ENCODE measurements at places on chromosomes 12 and 14. TPM values are rescaled to one million over a fixed set of nuclear protein-coding genes. Genes with fewer than 3 reads are reported as not detected.

DNA sequence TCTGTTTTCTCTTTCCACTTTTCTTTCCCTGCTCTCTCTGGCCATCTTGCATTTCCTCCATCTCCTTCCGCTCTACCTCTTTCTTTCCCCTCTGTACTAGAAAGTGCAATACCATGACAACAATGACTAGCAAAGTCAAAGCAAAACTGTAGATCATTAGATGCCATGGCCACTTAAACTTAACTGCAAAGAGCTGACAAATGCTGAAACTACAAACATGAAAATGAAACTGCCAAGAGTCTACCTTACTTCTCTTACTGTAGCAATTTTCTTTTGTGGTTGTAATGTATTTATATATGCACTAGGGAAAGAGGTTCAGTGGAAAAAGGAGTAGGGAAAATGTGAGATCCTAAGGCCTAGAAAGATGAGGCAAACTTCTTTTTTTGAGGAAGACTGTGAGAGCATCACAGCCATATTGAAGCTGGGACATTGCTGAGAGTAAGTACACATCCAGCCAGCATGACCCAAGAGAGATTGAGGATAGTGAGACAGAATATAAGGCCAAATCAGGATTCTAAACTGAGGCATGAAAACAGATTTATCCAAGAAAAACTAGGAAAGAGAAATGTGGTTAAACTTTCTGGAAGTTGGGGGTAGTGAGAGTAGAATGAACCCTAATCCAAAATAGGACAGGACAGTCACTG, 276.6 kb upstream of the NAV3 start:
- DNase-seq, result no peak

GRCh38 chr12:76029982-76030340, 1.6 kb downstream of the PHLDA1 start:
- peak; percentile 42 for DNase-seq

- no peak for DNase-seq
These were observed 235.7 kb downstream of the TTC8 start for GRCh38 chr14:89060191-89060590.

CD163 gene
- total RNA-seq, result not detected

BCAT1 gene
- total RNA-seq, result 97.5 TPM

KSR2 gene
- total RNA-seq, result 0.38 TPM

- no peak for DNase-seq
These were observed 12.5 kb upstream of the IRF2BPL start for GRCh38 chr14:77040741-77041653.

DNA sequence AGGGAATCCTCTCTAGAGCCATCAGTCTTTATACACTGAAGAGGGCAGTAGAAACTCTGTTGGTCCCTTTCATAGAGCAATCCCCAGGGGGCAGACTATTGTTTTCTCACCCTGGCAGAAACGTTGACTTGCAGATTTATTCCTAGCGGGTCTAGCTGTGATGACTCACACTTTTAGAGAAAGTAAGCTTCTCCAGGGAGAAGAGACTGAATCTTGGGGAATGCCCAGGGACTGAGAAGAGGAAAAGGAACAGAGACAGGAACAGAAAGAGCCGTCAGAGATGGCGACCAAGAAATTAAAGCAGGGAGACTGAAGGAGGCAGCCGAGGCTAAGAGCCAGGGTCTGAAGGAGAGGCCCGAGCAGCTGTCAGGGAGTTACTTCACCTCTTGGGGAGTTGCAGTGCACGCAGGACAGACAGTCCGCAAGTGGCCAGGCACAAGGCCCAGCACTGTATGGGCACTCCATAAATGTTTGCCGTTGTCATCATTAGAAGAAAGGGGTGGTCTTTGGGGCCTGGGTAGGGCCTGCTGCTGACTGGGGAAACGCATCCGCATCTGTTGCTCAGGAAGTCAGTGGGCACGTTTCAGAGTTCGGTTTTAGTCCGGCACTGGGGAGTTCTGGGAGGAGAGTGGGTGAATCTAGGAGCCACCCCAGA, 13.0 kb downstream of the PLEKHG6 start:
- DNase-seq, result peak; percentile 75

- no peak for DNase-seq
These were observed 27.3 kb downstream of the DLK1 start for GRCh38 chr14:100754020-100754419.

ACVRL1 gene
- 416 TPM for total RNA-seq

DNA sequence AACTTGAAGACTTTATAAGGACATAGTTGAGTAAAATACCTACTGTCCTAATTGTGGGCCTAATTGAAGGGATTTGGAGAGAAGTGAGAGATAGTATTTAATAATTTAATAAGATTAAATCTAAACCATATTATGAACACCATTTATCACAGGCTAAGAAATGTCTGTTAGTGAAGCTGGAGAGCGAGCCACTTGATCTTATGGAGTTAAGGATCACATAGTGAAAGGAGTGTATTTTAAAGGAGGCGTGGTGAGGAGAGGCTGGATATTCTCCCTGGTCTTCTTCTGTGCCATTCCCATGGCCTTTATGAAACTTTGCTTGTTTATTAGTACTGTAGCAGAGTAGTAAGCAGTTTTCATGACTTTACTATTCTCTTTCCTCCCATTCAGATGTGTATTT, 172.4 kb downstream of the TRHDE start:
- no peak for DNase-seq

DNA sequence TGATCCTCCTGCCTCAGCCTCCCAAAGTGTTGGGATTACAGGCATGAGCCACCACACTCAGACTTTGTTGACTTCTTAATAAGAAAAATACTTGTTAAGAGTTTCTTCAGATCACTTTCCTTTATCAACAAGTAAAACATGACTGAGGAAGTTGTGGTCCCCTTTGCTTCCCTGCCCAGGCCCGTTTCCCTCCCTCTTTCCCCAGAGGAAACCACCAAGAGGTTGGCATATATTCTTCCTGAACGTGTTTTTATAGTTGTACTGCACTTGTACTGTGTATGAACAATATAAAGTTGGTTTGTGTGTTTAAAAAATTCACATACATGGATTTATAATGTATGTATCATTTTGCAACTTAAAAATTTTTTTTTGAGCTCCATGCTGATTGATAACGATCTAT, 28.4 kb downstream of the PTPN11 start:
- no peak for DNase-seq

GRCh38 chr12:18551701-18552100, 186.1 kb downstream of the PLCZ1 start:
- DNase-seq, result no peak

- no peak for DNase-seq
These were observed 3.8 kb upstream of the SIVA1 start for GRCh38 chr14:104749111-104749649.

CLEC12A gene
- not detected for total RNA-seq

DNA sequence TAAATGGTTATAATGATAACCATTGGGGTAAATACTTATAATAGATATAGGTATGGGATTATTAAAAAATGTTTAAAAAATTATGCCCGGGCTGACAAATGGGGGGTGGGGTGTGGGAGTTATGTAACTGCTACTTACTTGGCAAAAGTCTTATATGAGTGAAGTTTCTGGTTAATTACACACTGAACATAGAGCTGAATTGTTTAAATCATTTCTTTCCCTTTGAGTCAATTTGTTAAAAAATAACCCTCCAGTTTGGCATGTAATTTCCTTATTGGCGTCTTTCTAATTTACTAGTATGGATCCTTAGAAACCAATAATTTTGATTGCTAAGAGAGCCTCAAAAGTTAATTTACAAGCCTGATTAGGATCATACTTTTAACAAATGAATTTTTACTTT, 16.7 kb downstream of the PAH start:
- no peak for DNase-seq

- no peak for DNase-seq
These were observed 23.3 kb downstream of the AHNAK2 start for GRCh38 chr14:104954746-104955395.

FBXO33 gene
- total RNA-seq, result 18.1 TPM

DNA sequence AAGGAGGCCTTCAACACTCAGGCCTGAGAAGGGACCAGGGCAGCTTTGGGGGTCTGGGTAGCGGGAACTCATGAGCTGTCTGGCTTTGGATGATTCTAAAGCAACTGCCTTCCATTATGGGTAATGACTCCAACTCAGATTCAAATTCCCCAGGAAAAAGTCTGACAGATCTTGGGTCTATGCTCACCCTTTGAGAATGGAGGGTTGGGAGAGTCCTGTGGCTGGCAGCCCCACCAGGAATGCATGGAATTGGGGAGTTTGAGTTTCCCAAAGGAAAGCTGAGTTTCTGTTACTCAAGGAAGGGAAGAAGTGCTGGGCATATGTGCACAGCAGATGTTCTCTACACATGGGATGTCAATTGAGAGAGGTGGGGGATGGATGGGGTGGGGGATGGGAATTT, 22.4 kb upstream of the LTBP2 start:
- DNase-seq, result no peak

GRCh38 chr14:26379951-26380350, 217.9 kb downstream of the NOVA1 start:
- DNase-seq, result no peak

MFAP5 gene
- 0.13 TPM for total RNA-seq

SLC38A6 gene
- total RNA-seq, result 14.9 TPM

- DNase-seq, result no peak
These were observed 183.3 kb downstream of the RBM19 start for GRCh38 chr12:113782873-113783272.

- no peak for DNase-seq
These were observed 67.6 kb downstream of the DENND5B start for GRCh38 chr12:31523306-31523705.

DNA sequence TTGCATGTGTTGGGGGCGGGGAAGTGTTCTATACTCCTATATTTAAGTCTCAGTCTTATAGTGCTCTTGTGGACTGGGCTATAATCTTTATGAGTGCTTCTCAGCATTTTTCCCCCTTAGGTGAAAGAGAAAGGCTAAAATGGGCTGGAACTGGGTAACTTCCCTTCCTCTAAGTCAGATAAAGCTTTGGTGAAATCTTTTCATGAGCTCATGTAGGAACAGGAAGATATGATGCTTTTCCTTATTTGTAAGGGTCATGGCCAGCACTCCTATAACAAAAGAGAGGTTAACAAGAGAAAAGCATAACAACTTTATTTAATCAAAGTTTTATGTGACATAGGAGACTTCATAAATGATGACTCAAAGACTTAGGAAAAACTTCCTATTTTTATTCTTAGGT, 841.5 kb downstream of the SLC16A7 start:
- DNase-seq, result peak; percentile 78

GRCh38 chr14:105315211-105315721, 718 bp downstream of the PACS2 start:
- DNase-seq, result peak; percentile 51

- DNase-seq, result no peak
These were observed 56.1 kb upstream of the TCL1A start for GRCh38 chr14:95769976-95770375.

JAG2 gene
- total RNA-seq, result 37.5 TPM

LYZ gene
- total RNA-seq, result not detected

DNA sequence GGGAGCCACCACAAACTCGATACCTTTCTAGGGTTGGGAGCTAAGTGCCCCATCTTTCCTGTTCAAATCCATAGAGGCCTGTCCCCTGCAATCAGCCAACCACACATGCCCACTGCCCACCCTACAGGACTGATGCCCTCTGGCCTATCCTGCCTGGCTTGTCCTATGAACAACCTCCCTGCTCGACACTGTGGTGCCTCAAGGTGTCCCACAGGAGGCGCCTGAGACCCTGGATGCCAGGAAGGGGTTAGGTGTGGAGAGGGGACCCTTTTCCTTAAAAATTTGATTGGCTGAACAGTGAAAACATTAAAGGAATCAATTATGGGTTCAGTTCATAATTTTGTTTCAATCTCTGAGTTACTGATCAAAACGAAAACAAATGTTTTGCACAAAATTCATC, 97.3 kb upstream of the FZD10 start:
- DNase-seq, result no peak

Data from dermis microvascular lymphatic vessel endothelial cell (primary cell).